ENCODE measurements at places on chromosomes 11 and 22.

DNA sequence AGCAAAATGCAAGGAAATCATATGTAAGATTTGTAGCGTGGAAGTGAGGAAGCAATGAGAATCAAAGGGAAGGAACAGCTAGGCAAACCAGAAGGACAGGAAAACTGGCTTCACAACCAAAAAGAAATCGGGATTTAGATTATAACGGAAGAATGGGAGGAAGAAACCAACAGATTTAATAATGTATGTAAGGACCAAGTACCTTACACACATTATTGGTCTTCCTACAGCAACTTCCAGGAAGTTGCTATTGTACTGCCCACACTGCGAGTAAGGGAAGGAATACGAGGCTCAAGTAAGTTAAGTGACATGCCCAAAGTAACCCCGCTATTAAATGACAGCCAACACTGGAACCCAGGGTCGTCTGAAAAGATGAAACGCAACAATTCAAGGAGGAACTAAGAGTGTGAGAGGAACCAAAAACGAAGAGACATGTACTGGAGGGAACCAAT is 473 bp downstream of the TXN2 start:
- no peak for DNase-seq

- DNase-seq = no peak
These were observed 20.8 kb upstream of the PEX26 start for GRCh38 chr22:18056807-18057474.

DNA sequence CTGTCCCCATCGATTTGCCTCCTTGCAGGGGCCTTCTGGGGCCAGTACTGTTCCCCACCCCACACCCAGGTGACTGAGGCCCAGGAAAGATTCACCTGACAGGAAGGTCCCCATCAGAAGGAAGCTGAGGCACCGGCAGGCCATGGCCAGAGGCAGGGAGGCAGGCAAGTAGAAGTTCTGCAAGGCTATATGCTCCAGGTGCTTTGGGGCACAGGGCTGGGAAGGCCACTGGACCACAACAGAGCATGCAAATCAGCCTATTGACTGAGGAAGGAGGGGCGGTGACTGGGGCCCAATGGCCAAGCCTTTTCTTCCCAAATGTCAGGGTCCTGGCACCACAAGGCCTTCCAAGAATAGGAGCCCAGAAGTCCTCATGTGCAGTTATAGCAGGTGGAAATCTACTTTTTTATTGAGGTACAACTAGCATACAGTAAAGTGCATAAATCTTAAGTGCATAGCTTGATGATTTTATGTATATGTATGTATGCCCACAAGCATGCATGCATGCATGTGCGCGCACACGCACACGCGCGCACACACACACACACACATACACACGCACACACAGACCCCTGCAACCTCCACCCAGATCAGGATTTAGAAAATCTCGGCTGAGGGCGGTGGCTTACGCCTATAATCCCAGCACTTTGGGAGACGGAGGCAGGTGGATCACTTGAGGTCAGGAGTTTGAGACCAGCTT is at the start of gene VPREB3:
TSS of gene VPREB3 (minus strand) at position 206 of the 700 bp plus-strand sequence. CDS start at position 144, 62 bp downstream.
- no peak for DNase-seq

DNA sequence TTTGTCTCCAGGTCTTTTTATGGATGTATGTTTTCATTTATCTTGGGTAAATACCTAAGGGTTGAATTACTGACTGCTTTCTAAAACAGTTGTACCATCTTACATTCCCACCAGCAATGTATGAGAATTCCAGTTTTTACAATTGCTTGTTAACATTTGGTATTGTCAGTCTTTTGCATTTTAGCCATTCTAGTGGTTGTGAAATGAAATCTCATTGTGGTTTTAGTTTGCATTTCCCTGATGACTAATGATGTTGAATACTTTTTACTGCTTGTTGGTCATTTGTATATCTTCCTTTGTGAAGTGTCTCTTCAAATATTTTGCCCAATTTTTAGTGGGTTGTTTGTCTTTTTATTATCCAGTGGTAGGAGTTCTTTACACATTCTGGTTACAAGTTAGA is 92.8 kb downstream of the ARFGAP2 start:
- DNase-seq = no peak

- DNase-seq = no peak
These were observed 19.3 kb upstream of the MIEF1 start for GRCh38 chr22:39482768-39483167.

DNA sequence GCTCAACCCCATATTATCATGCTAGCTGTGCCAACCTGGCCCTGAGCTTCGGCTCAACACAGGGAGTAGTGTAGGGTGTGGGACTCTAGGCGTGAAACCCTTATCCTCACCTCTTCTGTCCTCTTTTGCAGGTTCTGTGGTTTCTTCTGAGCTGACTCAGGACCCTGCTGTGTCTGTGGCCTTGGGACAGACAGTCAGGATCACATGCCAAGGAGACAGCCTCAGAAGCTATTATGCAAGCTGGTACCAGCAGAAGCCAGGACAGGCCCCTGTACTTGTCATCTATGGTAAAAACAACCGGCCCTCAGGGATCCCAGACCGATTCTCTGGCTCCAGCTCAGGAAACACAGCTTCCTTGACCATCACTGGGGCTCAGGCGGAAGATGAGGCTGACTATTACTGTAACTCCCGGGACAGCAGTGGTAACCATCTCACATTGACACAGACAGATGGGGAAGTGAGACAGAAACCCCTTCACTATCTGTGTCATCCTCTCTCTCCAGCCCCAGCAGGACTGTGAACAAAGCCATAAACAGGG is 76.4 kb downstream of the GGTLC2 start:
- no peak for DNase-seq

GRCh38 chr11:27705873-27706820 is 5.9 kb upstream of the BDNF start:
- DNase-seq = no peak

DNA sequence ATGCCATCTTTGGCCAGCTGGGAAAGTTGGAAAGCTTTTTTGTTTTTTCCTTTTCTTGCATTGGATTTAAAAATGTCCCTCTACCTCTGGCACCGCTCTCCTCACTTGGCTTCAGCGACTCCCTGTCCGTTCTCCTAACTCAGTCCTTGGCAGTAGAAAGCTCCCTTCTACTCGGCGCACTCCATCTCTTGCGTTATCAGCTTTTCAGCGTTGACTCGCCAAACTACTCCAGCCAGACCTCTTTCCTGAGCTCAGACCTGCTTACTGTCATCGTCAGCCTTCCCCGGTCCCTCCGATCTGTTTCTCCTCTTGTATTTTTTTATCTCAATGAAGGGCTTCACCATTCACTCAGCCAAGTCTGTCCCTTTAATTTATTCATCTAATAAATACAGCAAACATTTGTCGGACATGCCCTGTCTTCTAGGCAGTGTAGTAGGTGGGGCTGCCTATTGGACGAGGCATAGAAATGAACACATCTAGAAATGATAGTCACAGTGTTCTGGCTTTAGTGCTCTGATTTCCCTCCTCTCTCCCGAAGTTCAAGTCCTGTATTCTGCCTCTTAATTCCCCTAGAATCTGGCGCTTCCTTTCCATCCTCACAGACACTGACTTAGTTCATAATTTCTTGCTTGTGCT is 839 bp downstream of the CEP164 start:
- no peak for DNase-seq

GRCh38 chr22:37281646-37282384 is 493 bp upstream of the CYTH4 start:
- no peak for DNase-seq

DNA sequence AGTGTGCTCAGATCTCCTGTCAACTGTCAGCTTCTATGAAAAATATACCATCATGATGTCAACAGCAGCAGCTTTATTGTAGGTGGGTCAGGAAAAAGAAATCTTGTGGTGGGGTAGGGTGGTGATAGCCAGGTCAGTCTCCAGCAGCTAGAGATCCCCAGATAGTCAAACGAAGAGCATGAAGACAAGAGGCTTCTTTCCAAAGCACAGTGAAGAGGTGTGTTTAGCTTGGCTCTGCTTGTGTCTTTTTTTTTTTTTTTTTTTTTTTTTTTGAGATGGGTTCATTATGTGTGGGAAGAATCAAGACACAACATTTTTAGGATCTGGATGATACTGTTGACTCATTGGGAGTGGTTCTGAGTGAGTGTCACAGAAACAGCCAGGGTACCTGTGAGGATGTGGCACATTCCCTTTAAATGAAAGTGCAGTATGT is 1075.5 kb downstream of the NTM start:
- no peak for DNase-seq

- no peak for DNase-seq
These were observed 153.4 kb downstream of the CACNA1I start for GRCh38 chr22:39723899-39724351.

GRCh38 chr11:46308631-46309419 is 31.4 kb downstream of the CREB3L1 start:
- DNase-seq = peak; percentile 45

GRCh38 chr22:26669060-26669481 is 11.7 kb downstream of the MIAT start:
- no peak for DNase-seq

- DNase-seq = no peak
These were observed 49.9 kb downstream of the KIAA1671 start for GRCh38 chr22:25002241-25002985.

- peak; percentile 47 for DNase-seq
These were observed 1.2 kb downstream of the CYTH4 start for GRCh38 chr22:37283393-37283937.

DNA sequence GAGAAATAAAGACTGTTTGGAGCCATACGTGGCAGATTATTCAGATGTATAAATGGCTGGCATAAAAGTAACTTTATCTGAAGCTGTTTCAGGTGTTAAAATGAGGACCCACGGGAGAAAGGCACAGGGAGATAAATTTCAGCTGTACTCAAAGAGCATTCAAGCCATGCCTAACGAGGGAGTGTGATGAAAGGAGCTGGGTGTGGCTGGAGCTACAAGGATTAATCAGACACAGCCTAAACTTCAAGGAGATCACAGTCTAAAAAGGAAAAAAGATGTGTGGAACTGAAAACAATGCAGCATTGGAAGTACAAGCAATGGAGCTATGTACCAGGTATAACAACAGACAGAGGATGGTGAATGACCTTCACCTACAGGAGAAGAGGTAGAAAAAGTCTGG is 120.8 kb upstream of the APOA1 start:
- no peak for DNase-seq

- no peak for DNase-seq
These were observed 45.6 kb downstream of the TPCN2 start for GRCh38 chr11:69094111-69094914.

DNA sequence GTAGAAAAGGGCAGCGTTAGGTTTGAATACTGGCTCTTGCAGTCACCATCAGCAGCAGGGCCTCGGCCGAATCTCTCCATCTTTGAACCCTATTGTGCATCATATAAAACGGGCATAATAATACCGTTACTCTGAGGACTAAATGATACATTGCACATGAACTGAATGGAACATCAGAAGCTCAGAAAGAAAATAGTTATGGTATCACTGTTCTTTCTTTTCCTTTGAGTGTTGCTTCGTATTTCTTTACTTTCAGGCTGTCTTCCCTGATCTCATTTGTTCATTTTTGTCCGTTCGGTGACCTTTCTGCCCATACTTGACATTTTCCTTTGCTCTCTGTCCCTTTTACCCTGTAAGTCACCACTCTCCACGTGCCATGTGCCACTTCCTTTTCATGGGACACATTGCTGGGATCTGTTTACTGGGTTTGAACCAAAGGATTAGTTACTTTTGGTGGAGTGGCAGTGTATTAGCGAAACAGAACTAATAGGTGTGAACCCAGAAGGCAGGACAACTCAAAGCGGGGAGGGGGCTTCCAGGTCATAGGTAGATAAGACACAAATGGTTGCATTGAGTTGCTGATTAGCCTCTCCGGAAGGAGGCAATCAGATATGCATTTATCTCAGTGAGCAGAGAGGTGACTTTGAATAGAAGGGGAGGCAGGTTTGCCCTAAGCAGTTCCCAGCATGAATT is 717 bp upstream of the ZNF202 start:
- DNase-seq = no peak

DNA sequence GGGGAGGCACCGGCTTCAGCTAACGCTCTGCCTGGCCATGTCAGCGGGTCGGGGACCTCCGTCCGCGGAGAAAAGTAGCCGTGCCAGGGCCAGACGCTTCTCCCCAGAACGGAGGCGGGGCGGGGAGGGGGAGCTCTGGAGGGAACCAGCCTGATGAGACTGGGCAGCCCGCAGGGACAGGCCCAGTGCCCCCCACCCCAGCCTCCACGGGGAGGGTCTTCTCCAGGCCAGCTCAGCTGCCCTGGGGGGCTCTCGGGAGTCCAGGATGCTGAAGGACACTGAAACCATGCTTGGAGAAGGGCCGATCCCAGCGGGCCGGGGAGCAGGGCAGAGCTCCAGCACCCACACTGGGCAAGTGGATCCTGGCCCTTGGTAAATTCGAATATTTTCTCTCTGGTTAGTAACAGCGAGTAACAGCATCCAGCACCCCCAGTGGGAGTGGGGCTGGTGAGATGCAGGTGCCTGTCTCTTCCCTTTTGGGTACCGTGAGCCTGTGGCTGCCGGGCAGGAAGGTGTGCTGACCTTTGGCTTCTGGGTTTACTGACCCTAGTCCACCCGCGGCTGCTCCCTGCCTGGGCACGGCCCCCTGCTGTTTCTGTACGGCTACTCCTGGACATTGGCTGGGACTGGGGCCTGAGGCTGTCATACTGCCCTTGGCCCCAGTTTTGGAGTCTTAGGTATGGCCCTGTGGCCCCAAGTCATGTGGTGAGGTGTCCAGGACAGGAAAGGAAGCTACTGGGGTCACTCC is 35.8 kb downstream of the GRAMD4 start:
- no peak for DNase-seq

DNA sequence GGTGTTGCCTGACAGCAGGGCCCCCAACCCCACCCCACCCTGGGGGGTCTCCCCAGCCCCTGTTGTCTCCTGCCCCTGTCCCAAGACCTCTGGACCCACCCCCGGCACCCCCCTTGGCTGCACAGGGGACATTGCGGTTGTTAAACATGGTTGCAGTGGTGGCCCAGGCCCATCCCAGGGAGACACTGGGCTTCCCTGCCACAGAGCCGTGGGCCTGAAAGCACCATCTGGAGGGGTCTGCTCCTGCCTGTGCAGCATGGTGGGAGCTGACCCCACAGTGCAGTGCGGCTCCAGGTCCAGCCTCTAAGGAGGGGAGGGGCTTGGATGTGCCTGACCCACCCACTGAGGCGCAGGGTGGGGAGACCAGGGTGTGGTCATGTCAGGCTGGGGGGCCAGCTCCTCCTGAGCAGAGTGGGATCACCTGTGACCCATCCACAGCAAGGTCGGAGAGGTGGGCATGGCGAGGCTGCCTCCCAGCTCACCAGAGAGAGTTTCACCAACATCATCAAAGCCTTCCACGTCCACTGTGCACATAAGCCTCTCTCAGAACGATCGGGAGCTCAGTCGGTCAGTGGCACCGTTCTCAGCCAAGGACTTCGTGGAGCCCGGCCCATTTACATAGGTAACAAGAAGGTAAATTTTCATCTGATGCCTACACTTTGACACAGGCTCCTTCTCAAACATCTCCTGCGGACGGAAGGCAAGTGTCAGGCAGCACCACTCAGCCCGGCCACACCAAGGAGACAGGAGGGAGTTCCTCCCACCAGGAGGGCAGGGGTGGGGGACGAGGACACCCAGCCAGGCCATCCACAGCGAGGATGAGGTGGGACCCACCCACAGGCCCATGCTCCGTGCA is 201.1 kb downstream of the BRD1 start:
- no peak for DNase-seq

DNA sequence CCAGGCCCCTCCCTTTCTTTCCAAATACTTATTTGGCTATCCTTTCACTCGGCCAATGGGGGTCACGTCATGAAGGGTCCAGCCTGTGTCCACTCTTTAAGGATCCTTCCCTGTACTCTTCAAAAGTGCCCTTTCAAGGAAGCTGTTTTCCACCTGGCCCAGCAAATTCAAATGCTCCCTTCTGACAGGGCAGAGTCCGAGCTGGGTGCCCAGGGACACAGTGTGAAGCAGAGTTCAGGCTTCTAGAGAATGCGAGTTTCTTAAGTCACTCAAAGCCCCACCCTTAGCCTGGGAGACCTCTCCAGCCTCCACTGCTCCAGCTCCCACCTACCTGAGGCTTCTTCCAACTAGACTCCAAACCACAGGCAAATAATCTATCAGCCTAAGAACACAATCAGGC is 5.5 kb upstream of the APOA1 start:
- no peak for DNase-seq

All from stimulated activated CD4-positive, alpha-beta T cell treated with anti-CD3 and anti-CD28 coated beads, Interleukin-1b, Interleukin-23, amount 100 ng/mL, for 24 hours (primary cell).